ENCODE measurements at places on chromosomes 12 and 14.

- no peak for DNase-seq
These were observed 96.9 kb upstream of the FGD4 start for GRCh38 chr12:32302218-32303173.

GRCh38 chr14:30214461-30215090 lies 286.9 kb upstream of the PRKD1 start:
- peak; percentile 62 for DNase-seq

GRCh38 chr12:50788561-50788960 lies 24.7 kb downstream of the ATF1 start:
- no peak for DNase-seq

GRCh38 chr14:83706231-83706954 lies 1823.6 kb upstream of the FLRT2 start:
- DNase-seq = no peak

- no peak for DNase-seq
These were observed 27.4 kb downstream of the CDC42BPB start for GRCh38 chr14:103029936-103030335.

- DNase-seq = no peak
These were observed 104.0 kb downstream of the TNFAIP2 start for GRCh38 chr14:103227094-103227768.

DNA sequence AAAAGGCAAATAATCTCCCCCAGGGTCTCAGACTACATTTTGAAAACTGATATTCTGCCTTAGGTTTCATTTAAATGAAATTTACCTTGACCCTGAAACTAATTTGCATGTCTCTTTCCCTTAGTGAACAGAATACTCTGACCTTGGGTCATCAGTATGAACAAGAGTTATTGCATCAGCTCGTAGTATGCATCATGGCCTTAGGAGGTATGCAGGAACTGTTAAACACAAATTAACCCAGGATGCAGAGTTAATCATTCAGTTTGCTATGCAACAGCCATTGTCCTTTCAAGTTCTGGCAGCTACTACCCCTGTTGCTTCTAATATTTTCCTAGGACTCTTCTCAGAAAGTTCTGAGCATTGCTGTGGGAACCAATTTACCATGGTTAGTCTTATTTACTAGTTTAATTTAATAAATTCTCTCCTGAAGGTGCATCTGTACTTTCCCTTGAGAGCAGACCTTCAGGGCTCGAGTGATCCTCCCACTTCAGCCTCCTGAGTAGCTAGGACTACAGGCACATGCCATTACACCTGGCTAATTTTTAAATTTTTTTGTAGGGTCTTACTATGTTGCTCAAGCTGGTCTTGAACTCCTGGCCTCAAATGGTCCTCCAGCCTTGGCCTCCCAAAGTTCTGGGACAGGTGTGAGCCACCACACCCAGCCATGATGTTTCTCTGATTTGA lies 126.7 kb downstream of the TTC6 start:
- DNase-seq = no peak

GRCh38 chr12:92462527-92462926 lies 240.3 kb upstream of the PLEKHG7 start:
- no peak for DNase-seq

GRCh38 chr12:80838024-80838658 lies 99.6 kb downstream of the LIN7A start:
- DNase-seq = no peak

DNA sequence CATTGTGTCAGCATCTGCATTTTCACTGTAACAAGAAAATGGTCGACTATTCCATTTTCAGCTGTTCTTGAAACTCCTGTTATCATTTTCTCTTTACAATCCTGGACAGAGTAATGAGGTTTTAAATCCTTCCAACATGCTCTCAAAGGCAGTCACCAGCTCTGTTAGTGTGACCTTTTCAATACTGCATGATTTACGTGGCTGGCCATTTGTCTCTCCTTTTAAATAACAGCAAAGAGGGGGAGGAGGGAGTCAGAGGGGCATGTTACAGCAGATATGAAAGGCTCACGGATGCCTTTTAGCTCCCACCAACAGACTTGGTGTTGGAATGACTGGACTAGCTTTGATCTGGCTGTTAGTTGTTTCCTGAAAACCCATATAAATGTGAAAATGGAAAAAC lies 1251.2 kb downstream of the AACS start:
- DNase-seq = no peak

GRCh38 chr12:27060740-27061139 lies 21.6 kb downstream of the C12orf71 start:
- no peak for DNase-seq

- DNase-seq = peak; percentile 34
These were observed 52.0 kb downstream of the PEBP1 start for GRCh38 chr12:118187751-118188435.

DNA sequence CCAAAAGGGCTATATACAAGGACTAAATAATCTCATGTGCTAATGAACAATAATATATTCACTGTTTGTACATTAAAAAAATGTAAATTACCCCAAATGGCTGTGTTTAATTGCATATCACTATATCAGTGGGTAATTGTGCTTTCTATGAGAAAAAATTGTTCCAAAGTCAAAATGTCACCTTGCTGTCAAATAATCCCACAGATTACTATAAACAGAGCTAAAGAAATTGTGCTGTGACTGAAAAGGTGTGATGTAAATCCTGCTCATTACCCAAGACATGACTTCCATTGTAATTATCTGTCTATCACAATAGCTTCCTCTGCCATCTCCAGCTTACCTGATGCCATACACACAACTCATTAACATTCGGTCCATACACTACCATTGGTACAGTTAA lies 70.3 kb downstream of the ATP23 start:
- no peak for DNase-seq

DNA sequence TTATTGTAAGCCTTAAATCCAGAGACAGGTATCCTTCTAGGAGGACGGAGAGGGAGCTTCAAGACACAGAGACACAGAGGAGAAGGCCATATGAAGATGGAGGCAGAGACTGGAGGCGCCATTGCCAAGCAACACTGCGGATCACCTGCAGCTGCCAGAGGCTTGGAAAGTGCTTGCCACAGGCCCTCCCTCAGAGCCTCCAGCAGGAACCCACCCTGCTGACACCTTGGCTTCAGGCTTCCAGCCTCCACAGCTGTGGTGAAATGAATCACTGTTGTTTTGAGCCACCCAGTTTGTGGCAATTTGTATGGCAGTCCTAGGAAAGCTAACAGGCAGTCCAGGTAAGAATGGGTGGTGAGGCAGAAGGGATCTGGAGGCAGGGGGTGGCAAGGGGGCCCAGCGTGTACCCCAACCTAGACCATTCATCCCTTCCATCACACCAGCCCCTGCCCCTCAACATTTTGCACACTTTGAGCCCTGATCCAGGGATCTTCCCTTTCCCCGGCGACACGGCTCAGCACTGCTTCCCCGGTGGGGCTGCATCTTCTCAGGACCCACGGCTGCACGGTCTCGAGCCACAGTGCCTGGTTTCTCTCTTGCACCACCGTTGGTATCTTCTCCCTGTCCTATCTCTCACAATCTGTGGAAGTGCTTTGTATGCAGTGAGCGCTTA lies 22.3 kb upstream of the BCDIN3D start:
- DNase-seq = no peak

- DNase-seq = no peak
These were observed 51.6 kb downstream of the PLEKHG3 start for GRCh38 chr14:64755781-64756221.

- DNase-seq = no peak
These were observed 10.1 kb downstream of the FGF6 start for GRCh38 chr12:4435537-4435936.

DNA sequence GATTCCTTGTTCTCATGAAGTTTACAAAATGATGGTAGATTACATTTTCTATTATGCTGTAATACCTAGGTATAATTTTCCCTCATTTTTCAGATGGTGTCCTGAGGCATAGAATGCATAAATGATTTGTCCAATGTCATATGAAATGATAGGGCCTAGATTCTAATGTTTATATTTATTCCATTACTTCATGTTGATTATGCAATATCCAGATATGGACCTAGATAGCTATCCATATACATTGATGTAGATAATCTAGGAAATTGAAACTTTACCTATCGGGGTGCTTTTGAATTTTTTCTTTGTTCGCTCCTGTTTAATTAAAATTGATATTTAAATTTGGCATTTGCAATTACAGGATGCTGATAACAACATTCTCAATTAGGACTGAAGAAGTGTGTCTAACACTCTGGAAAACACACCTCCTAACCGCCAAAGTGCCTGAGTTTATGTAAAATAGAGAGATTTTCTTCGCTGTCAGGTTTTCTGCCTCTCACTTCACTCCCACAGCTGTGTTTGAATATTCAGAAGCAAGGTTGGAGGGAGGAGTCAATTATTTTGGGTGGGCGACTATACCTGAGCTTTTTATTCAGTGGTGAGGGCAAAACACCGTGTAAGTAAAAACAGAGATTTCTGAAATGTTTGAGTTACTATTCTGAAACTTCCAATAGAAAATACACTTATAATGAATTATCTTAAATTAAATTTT lies 164.4 kb upstream of the ATP2B1 start:
- no peak for DNase-seq

- DNase-seq = no peak
These were observed 47.8 kb downstream of the FERMT2 start for GRCh38 chr14:52902971-52903619.

DNA sequence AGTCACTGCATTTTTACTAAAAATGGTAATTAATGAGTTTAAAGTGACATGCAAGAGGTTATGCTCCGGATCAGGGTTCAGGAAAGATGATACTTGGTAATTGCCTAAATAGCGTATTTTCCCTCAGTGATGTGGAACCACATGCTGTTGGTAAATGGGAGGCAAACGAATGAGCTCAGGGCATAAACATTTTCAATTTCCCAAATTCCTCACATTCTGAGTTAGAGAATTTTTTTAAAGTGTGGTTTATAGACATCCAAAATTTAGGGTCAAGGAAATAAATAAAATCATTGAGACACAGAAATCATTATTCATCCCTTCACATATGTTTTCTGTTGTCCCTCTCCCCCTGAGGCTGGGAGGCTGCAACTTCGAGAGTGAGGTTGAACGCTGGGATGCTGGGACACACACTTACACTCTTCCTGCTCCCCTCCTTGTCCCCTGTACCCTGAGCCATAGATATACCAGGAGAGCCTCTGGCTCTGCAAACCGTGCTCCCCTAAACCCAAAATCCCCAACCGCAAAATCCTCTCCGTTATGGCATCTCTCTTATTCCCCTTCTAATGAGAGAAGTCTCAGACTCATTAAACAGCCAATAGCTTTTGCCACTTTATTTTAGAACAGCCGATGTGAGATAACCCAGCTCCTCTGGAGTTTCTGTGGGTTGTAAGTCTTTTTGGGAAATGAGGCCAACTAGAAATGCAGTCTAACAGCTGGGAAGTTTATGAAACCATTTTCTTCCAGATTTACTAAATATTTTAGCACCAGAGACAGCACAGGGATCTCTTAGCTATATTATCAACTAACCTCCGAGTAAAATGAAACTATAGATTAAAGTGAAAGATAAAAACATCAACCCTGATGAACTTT lies 21.4 kb upstream of the ADGRD1 start:
- no peak for DNase-seq

DNA sequence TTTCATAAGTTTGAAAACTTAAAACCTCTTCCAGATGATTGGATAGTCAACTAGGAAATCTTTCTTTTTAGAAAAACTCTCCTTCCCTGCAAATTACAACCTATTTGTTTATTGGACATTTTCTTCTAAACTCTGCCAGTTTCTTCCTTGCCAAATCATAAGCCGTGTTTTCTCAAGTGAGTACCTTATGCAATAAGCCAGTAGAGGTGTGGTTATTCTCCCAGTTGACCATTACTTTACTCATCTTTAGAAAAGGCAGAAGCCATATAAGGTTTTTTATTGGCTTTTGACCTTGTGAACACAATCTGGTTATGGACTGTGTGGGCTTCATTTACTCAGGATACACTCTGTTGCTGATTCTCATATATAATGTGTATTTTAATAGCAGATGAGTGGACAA lies 14.6 kb downstream of the ACTR6 start:
- DNase-seq = no peak

GRCh38 chr14:69055125-69055524 lies 76.0 kb upstream of the ACTN1 start:
- DNase-seq = no peak

- DNase-seq = no peak
These were observed 6.8 kb downstream of the WDHD1 start for GRCh38 chr14:55019968-55020554.

DNA sequence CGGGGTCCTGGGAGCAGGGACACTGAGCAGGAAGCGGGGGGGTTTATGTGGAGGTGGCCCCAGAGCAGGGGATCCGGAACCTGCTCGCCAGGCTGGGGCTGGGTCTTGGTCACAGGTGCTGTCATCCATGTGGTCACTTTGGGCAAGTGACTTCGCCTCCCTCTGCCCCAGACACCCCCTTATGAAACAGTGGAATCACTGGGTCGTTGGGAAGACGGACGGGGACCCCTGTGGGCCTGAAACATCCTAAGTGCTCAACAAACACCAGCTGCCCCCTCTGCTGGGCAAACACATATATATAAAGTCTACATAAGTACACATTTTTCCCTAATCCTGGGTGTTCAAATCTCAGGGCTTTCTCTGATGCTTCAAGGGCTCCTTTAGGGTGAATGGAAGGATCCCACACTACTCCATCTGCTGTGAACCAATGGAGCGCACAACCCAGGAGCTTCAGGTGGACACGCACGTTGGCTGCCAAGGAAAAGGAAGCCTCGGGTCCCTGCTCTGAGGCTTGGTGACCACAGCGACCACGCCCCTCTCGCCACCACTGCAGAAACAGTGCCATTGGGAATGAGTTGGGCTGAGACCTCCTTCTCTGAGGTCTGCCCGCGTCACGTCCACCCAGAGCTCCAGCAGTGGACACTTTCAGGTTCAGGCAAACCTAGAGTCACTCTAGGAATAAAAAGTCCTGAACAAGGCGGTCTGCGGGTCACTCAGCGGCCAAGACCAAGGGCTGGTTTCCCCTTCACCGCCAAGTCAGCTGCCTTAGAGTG lies 54.6 kb downstream of the CDC42BPB start:
- no peak for DNase-seq

DNA sequence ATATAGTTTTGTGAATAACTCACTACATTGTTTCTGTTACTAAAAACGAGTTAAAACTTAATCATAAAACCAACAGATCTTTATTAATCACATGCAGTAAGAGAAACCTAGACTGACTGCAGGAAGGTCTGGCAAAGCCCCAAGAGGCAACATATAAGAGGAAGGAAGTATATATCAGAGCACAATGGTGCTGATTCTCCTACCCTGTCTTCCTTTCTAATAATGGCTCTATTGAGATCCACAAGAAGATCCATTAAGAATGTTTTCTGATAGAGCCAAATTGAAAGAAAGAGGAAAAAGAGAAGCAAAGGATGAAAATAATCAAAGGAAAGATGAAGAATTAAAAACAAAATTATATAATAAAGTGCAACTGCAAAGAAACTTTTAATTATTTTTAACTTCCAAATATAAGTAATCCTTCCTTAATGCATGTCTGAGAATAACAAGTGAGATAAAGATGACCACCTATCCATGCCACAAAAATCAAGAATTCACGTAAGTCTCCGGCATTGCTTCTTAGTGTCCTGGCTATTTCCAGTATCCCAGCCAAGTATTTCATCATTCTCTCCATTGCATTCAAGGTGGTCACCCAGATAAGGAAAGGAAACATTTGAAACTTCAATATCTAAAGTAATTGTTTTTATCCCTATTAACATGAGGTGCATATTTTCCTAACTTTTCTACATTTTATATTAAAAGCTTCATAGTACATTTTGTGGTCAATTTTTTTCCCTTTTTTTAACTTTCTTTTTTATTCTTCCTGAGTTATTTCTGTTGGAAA lies 62.2 kb downstream of the SOX5 start:
- DNase-seq = no peak

- DNase-seq = no peak
These were observed 33.6 kb downstream of the AACS start for GRCh38 chr12:125098676-125099408.

Measured in midbrain (tissue), 1 donor.